NAMALWA (cell line): ENCODE measurements at places on chromosomes 16 and 17.

- no peak for DNase-seq
Measured at GRCh38 chr16:19563377-19563776, 7.9 kb downstream of the VPS35L start.

DNA sequence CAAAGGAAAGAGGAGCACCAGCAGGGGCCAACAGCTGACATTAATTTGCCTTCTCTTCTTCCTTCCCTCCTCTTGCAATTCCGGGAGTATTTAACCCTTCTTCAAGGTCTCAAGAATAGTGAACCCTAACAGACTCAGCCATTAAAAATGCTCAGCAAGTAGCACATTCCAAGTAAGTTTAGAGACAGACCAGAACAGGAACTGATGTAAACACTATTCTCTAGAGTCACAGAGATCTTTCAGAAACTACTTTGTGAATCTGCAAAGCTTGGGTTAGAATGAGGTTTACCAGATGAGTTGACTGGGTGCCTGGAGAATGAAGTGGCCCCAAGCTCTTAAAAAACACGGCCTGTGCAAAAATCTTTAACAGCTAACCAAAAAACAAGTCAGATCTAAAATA is 50.9 kb downstream of the TEX2 start:
- DNase-seq, result no peak

DNA sequence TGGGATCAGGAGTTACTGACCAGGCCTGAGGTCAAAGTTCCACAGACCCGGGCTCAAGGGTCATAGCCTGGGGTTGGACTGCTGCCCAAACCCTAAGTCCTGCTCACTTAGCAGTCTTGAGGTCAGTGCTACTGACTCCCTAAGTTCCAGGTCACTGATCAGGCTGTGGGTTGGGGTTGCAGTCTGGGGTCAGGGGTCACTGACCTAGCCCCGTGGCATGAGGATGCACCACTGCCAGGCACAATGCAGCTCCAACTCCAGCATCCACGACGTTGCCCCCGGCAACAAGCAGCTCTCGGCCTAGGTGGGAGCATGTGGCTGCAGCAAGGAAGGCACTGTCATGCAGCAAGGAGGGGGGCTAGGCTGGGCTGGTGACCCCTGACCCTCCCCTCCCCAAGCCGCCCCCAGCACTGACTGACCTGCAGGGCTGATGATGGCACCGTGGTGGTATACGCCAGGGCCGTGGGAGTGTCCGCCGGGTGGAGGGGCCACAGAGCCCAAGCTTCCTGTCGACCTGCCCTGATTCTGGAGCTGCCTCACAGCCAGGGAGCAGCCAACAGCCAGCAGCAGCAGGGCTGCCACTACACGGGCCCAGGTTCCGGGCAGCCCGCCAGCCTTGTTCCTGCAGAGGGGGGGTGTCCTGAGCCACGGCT is 1.1 kb downstream of the GGT6 start:
- no peak for DNase-seq

GRCh38 chr17:60602871-60603270 is 2.9 kb downstream of the PPM1D start:
- no peak for DNase-seq

GRCh38 chr16:71359431-71359830 is 908 bp downstream of the CALB2 start:
- no peak for DNase-seq
